Hematopoietic multipotent progenitor cell (in vitro differentiated cells): ENCODE measurements at places on chromosomes 4 and X.

GRCh38 chr4:74206088-74206825 lies 48.3 kb downstream of the MTHFD2L start:
- peak; percentile 45 for DNase-seq

DNA sequence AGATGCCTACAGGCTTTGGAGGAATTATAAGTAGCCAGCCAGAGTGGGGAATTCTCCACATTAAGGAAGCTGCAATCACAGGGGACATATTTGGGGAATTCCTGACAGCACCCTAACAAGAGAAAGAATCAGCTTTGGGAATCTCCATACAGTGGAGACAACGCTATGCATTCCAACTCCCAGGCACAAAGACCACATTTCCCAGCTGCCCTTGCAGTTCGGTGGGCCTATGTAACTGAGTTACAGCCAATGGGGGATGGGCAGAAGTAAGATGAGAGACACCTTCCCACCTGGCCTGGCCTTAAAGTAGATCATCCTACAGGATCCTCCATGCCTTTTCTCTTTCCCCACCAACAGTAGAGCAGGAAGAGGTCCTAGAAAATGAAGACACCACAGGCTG lies 43.4 kb upstream of the CCKAR start:
- no peak for DNase-seq

DNA sequence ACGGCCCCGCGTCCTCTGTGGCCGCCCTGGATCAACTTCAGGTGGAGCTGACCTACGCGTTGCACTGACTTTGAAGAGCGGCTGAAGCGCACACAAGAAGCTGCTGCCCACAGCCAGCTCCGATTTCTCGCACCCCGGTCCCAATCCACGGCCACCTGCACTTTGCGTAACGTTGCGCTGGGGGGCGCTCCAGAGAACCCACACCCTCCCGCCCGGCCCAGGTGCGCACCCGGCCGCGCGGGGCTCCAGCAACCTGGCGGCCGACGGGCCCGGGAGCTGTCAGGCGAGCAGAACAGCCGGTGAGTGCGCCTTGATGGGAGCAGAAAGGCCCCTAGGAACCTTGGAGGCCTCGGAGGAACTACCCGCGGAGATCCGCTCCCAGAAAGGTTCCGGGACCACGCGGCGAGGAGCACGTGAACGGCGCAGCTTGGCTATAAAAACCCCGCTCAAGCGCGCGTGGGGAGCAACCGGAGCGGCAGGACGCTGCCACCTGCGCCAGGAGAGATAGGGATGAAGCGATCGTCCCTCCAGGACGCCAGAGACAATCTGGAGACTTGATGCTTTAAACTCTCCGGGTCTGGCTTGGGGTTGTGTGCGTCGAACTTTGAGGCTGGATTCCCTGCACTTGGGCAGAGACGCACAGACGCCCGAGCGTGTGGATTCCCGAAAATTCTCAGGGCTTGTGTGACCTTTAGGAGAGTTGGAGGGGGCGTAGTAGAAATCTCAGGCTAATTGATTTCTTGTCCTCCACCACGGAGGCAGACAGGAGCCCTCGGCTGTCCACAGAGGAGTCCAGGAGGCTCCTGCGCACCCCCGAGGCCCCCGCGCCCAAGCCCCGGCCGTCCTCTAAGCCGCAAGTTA lies 591 bp upstream of the NWD2 start:
- peak; percentile 10 for DNase-seq

- no peak for DNase-seq
Observed at GRCh38 chr4:113646442-113646822, 115.1 kb downstream of the CAMK2D start.

- DNase-seq = no peak
Observed at GRCh38 chr4:6480534-6481088, 8.2 kb upstream of the PPP2R2C start.

DNA sequence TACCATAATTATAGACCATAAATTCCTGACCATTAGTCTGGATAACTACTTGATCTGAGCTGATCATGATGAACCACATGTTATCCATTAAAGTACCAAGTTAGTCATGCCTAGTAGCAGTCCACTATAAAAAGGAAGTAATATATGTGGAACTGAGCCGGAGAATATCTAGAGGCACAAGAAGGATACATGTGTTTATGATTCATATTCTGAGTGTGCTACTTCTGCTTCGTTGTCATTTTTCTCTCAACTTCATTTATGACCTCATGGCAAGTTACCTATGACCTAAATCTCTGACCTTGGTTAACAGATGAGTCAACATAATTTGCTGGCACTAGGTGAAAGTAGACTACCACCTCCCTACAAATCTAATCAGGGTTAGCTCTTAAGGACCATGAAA lies 56.5 kb upstream of the ANKRD17 start:
- peak; percentile 7 for DNase-seq

GRCh38 chrX:133992882-133993281 lies 7.5 kb upstream of the GPC3 start:
- no peak for DNase-seq

DNA sequence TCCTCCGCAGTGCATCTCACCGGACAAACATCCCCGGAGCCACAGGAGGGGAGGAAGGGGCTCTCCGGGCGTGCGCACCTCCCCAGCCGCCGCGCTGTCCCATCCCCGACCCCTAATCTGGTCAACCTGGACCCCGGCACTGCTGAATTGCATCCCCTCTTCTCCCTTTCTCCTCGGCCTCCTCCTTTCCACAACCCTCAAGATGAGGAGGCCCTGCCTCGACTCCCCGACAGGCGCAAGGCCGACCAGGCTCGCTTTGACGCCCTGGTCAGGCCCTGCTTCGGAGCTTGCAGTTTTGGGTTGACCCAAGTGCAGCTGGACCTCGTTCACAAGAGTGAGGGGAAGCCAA lies 2.3 kb downstream of the PDGFRA start:
- DNase-seq = no peak

GRCh38 chr4:140653718-140654494 lies 85.1 kb upstream of the UCP1 start:
- DNase-seq = no peak

- no peak for DNase-seq
Observed at GRCh38 chr4:141036786-141037185, 96.5 kb downstream of the RNF150 start.
